ENCODE measurements at places on chromosomes 11 and 22.

DNA sequence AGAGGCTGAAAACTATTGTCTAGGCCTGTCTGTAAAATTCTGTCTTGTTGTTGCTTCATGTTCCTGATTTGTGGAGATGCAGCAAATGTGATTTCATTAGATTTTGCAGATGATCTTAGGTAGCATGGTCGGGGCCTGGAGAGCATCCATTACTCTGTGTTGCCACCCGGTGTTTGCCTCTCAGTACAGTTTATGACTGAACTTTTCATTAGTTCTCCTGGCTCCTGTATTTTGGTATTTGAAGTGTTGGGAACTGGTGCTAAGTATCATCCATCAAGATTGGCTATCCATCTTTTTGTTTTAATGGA lies 7.7 kb downstream of the YWHAH start:
- no peak for DNase-seq

DNA sequence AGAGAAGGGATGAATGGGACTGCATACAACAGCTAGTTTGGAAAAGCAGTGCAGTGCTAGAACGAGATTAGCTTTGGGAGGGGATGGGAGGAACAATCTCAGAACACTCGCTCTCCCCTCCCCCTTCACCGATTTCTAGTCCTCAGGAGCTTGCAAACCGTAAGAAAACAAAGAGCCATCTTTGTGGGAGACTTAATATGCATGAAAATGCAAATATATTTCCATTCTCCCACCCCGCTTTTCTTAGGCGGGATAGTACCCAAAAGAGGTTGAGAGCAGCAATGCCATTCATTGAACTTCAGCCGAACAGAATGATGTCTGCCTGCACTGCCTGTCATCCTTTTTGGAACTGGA lies 1.1 kb downstream of the SPINDOC start:
- DNase-seq, result no peak

DNA sequence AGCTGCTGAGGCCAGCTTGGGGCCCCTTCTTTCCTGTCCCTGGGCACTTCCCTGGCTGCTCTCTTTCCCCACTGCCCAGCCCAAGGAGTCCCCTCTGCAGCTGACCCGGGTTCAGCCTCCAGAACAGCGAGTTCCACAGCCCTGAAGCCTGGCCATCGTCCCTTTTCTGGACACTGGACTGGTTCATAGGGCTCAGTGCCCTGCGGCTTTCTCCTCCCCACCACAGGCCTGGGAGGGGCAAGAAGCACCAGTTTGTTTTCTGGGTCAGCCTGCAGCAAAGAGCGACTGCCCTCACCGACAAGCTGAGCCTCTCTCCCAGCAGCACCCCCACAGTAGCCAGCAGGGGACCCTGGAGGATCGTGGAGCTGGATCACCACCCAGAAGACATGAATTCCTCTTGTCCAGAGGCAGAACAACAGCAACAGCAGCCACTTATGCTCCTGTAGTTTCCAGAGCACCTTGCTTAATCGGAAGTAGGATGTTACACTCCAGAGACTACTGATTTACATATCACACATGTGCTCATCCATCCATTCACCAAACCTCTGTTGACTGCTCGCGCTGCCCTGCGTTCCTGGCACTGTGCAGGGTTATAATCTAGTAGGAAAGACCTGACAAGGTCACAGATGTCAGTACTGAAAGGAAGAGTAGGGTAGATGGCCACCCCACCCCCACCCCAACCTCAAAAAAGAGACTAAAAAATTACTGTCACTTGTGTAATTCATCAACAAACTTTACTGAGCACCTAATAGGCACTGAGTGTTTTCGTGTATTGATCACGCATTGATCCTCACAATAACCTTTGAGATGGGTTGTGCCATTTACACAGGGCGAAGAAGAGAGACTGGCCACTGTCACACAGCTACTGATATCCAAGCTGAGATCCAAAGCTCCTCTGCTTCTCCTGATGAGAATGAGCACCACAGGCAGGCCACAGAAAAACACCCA lies 13.0 kb upstream of the CXCR5 start:
- no peak for DNase-seq

DNA sequence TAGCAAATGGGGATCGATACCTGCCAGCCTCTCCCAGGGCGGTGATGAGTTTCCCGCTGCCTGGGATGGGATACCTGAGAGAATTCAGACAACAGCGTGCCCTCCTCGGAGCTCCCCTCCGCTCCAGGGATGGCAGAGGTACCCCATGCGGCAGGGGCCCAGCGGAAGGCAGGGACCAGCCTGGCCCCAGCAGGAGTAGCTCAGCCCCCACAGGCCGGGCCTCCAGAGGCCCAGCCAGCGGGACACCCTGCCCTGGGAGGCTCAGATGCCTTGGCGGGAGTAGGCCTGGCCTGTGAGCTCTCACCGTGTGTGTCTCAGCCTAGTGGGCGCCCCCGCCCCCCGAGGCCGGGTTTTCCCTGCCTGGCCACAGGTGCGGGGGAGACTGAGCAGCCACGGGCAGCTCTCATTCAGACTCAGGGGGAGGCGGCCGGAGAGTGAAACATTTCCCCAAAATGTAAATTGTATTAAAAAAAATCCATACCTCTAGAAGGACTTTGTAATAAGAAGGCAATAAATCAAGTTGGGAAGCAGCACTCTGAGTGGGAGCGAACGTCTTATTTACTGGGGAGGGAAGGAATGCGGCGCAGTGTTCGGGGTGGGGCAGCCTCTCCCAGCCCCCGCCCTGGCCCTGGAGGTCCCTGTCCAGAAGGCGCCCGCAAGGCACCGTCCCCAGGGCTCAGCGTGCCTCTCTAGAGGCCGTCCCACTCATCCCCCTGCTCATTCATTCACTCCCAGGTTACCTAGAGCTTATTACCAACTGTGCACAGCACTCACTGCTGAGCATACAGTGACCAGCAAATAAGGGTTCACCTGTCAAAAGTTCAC lies 888.0 kb downstream of the BRD1 start:
- no peak for DNase-seq

DNA sequence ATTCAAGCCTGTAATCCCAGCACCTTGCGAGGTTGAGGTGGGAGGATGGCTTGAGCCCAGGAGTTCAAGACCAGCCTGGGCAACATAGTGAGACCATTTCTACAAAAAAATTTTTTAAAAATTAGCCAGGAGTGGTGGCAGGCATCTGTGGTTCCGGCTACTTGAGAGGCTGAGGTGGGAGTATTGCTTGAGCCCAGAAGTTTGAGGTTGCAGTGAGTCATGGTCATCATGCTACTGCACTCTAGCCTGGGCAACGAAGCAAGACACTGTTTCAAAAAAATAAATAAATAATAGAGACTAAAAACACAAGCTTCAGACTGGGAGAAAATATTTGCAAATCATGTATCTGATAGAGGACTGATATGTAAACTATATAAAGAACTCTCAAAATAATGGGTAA lies 33.2 kb downstream of the BTBD10 start:
- no peak for DNase-seq
